ENCODE measurements at places on chromosomes 6 and 20.

DNA sequence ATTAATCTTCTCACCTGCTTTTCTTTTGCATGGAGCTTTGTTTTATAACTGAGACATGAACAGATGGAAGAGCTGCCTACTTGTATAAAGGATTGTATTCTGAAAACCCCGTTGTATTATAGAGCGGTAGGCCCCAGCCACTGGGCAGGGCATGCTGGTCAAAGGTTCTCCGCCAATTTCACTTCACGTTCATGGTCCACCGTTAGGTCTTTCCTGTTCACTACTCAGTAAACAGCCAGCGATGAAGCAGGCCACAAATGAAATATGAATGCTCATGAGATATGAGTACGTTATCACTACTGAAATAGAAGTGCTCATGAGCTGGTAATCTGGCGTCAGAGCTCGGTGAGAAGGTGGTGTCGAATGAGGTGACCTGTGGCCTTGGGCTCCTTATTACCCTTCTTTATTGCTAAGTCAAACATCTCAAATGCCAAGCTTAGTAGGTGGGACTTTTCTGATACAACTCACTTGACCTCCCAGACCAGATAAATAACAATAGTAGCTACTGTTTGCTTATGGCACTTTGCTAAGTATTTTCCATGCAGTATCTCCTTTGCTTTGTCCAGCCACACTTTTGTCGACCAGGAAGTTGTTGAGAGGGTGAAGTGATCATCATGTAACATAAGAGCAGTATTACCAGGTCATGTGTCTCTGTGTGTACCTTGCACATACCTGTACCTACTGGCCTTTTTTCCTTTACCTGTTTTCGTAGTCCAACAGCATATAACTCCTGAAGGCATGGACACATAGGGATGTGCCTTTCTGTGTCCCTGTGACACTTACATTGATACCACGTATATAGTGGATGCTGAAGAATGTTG, 16.7 kb downstream of the EDN3 start:
- DNase-seq = no peak

DNA sequence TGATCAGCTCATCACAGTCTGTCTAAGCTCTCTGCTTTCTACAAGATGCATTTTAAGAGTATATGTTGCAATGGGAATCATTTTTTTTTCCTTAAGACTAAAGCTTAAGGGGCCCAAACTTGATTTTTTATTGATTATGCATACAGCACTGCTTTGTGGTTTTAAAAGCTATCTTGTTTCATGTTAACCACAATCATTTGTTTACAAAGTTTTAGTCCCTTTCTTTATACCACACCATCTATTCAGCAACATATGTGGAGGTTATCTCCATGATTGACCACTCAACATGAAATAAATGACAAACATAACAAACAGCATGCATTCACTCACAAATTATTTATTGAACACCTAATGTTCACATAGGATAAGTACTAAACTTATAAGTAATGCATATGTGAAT, 119.1 kb downstream of the FHL5 start:
- DNase-seq = no peak

DNA sequence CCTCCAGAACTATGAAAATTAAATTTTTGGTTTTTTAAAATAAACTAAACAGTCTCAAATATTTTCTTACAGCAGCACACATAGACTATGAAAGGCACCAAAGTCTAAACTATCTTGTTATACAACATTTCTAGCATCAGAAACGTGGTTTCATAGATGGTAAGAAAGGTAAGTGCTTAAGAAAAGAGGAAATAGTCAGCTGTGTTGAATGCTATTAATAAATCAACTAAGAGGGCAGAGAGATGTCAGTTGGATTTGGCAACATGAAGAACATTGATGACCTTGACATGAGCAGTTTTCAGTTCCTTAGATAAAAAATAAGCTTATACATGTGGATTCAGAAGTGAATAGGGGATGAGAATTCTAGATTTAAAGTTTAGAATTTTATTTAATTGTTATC, 113.6 kb downstream of the RFX6 start:
- DNase-seq = no peak

- no peak for DNase-seq
Measured at GRCh38 chr20:5410470-5410869, 93.7 kb upstream of the PROKR2 start.

GRCh38 chr6:7108196-7108963, 619 bp downstream of the RREB1 start:
- DNase-seq = peak; percentile 41

DNA sequence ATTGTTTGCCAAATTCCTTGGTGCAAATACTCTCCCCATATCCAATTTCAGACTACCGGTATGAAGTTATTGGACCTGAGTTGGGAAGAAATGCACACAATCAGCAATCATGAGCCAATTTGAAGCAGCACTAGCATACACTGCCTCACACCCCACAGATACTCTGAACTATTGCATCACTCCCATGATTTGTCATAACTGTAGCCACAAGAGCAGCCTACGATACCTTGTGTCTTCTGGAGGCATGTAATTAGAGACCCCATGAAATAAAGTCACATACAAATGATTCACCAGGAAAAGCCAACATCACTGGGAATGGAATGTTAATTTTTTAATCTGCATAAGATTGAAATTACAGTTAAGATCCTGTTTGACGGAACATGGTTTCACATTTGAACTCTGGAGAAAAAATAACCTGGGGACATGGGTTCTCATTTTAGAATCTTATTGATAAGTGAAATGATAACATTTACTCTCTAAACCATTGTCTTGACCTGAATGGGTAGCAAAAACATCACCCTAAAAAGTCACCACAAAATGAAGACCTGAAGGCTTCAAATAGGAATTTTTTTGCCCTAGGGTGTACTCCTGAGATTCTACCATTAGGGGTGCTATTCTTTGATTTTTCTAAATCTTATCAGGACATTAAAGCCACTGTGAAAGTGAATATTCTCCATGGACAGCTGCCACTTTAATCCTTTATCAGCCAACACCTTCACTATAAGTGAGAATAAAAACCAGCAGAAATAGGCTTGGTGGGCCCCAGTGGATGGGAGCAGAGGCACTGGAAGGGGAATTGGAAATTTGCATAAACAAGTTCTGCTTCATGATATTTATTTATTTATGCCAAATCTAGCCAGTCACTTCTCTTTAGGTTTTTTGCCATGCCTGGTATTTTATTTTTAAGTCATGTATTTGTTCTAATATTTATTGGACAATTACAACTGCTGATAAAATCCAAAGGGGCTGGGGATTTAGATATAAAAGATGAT, 34.5 kb upstream of the HBS1L start:
- DNase-seq = no peak

DNA sequence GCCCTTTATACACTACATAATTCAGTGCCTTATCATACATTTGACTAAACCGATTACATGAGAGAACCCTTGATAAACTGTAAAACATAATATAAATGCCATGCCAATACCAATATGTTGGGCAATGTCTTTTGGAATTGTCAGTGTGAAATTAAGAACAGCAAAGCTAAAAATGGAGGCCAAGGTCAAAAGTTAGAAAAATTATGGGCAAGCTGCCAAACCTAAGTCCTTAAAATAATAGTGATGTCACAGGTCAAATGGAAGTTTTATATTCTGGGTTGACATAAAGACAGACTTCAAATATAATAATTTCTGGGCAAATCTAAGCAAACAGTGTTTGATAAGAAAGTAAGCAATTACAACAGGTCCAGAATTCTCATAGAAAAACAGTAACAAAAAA, 696.7 kb downstream of the RNF144B start:
- DNase-seq = no peak

DNA sequence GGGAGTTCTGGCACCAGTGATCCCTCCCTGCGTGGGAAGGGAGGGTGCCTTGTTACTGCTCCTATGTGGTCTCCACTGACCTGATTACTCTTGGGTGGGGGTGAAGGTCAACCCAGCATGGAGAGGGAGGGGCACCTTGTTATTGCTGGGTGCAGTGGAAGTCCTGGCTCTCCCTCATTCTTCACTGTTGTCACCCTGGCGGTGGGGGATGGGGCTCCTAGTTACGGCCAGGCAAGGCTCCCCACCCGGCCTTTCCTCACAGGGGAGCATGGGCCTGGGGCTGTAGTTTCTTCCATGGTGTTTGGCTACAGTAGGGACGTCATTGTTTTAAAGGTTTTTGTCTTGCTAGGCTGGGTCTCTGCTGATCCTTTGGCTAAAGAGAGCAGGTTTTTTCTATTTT, 40.8 kb downstream of the PACSIN1 start:
- DNase-seq = no peak

GRCh38 chr6:87858440-87858839, 156.4 kb upstream of the AKIRIN2 start:
- no peak for DNase-seq

GRCh38 chr6:135104199-135104598, 49.6 kb upstream of the HBS1L start:
- no peak for DNase-seq

GRCh38 chr6:129671442-129672340, 38.3 kb downstream of the ARHGAP18 start:
- DNase-seq = peak; percentile 26

- no peak for DNase-seq
Measured at GRCh38 chr6:25829375-25829774, 2.5 kb downstream of the SLC17A1 start.

DNA sequence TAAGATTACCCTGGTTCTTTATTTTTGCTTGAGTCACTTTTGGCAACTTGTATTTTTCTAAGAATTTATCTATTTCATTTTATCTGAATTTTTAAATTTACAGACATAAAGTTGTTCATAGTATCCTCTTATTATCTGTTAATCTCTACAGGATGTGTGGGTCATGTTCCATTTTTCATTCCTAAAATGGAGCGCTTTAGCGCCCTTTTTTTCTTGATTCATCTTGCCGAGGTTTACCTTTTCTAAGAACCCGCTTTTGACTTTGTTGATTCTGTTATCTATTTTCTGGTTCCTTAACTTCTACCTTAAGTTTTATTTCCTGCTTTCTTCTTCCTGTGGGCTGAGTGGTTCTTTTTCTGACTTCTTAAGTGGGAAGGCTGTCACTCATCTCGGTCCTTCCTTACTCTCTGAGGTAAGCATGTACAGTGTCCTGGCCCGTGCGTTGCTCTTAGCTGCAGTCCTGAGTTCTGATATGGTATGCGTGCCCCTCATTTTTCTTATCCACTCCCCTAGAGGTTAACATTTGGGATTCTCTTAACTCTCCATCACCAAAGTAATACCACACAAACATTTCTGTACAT, 399.8 kb downstream of the CDC5L start:
- no peak for DNase-seq

DNA sequence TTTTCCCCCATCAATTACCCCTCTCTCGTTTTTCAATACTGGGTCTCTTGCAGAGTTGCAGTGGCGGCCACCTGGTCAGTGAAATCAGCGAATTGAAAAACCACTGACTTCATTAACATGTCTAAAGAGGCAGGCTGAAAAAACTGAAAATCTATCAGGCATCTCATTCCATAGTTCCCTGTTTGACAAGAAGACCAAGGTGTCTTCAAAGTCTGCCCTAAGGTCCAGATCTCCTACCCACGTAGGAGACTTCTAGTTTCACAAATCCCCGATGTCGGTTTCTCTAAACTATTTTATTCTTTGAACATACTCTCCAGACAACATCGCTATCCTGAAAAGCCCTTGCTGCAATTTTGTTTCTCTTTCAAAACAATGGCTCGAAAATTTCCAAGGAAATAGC, 796 bp upstream of the TUBB start:
- no peak for DNase-seq

- no peak for DNase-seq
Measured at GRCh38 chr6:139361211-139361610, 13.2 kb downstream of the CITED2 start.

- DNase-seq = peak; percentile 8
Measured at GRCh38 chr20:29689411-29690225, 1567.8 kb upstream of the DEFB115 start.

DNA sequence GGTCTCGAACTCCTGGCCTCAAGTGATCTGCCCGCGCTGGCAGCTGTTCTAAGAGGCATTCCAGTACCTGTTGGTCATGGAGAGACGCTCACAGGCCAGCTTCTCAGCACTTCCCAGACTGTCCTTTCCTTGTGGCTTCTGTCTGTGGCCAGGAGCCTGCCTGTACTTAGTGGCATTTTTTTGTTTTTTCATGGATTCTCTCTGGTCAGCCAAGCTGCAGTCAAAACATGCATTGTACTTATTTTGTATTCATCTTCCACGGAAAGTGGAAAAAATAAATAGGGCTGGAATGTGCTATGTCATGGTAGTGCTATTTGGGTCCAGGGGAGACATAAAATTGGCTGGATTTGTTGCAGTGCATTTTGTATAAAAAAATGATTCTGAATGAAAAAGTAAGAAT, 29.1 kb downstream of the ZDHHC14 start:
- DNase-seq = no peak

- no peak for DNase-seq
Measured at GRCh38 chr6:166477647-166478365, 95.1 kb upstream of the MPC1 start.

GRCh38 chr6:156262014-156262413, 515.2 kb upstream of the ARID1B start:
- DNase-seq = no peak

DNA sequence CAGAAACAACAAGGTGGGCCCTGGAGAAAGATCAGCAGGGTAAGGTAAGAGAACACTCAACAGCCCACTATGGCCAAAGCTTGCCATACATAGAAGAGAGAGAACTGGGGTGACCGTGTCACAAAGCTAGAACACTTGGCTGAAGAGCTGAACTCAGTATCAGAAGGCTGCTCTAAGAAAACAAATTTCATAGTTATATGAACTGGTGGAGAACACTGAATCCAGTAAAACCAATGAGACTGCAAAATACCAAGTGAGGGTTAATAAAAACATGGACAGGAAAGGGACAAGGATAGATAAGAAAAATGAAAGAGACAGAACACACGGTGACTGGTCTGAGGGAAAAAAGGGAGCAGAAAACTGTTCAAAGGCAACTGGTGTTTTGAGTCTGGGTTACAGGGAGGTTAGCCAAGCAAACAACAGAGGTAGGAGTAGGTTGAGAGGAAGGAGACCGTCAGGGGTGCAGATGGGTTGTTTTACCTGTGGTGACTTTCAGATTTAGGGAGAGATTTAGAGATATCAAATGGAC, 56.5 kb downstream of the GMDS start:
- DNase-seq = no peak

- no peak for DNase-seq
Measured at GRCh38 chr20:61956396-61957342, 109.0 kb downstream of the TAF4 start.

- no peak for DNase-seq
Measured at GRCh38 chr6:97456070-97456469, 173.1 kb upstream of the MMS22L start.

- DNase-seq = no peak
Measured at GRCh38 chr6:154319231-154319858, 37.3 kb downstream of the IPCEF1 start.

GRCh38 chr6:8944548-8944947, 509.2 kb upstream of the SLC35B3 start:
- DNase-seq = no peak

- DNase-seq = no peak
Measured at GRCh38 chr6:112144145-112144926, 56.9 kb downstream of the FAM229B start.

- DNase-seq = no peak
Measured at GRCh38 chr6:100678027-100678426, 203.1 kb downstream of the ASCC3 start.
